ENCODE measurements at places on chromosomes 1 and 21.
A peak's percentile ranks its signal among the peaks of the same experiment; 100 is the strongest.

DNA sequence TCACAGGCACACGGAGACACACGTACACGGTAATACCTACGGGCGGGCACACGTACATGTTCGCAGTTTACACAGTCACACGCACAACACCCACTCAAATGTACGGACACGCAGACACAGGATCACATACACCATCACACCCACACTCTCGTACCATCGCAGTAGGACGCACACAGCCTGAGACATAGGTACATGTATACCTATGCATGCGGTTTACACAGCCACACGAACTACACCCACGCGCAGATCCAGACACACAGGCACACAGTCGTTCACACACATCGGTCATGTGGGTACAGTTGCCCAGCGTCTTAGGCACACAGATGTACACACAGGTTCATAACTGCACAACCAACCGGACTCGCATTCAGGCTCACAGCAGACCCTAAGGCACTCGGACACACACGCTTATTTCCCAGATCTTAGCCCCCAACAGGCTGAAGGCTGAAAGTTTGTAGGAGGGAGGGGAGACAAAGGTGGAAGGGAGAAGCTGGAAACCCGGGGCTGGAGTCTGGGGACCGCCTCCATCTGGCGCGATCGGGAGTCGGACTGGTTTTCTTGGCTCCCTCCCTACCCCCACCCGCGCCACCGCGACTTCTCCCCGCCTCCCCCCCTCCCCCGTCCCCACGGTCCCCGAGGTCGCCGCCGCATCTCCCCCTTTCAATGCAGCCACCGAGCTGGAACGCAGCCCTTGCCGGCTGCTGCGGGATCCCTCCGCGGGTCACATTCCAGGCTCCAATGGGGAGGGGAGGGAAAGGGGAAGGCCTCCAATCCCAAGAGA is 51.9 kb upstream of the SYNC start:
- DNase-seq, result peak; percentile 19

GRCh38 chr21:44656868-44657267 is 864 bp upstream of the KRTAP12-3 start:
- no peak for DNase-seq

DNA sequence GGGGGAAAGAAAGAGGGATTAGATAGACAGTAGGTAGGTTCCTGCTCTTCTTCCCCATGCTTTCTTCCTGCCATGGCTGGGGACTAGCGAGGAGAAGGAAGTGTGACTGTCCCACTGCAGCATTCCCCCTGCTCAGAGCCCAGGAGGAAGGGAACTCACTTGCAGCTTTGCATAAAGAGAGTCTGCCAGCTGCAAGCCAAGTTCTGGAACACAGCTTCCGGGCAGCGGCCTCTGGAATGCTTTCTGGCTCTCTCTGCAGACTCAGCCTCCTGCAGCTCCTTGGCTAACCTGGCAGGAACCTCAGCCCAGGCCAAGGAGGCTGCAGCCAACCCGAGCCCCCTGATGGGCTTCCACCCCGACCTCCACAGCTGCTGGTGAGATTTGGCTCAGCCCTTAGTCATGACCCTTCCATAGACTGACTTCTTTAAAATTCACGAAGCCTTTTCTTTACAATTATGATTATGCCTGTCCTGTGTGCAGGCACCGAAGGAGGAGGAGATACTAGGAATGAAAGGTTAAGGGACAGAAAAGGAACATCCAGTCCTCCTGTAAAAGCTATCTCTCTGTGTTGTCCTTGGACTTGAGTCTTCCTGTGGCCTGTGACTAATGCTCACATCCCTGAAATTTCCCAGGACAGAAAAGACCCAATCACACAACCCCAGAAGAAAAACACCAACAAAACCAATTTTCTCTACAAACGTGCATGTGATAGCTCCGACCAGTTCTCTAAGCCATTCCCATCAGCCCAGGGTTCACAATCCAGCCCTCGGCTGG is 108.2 kb upstream of the OLIG2 start:
- no peak for DNase-seq

DNA sequence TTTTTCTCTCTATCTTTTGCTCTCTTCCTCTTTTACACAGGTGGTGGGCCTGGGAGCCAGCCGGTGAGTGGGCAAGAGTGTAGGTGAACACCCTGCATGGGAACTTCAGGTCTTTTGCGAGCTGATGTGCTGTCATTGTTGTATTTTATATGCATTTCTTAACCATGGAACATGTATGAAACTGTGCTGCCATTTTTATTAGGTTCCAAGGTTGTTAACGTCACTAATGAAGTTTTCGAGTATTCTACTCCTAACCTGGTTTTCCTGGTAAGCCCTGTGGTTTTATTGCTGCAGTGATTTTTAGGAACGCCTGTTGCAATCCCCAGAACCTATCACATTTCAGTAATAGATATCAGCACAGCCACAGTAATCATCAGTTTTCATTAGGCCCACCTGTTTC is 14.8 kb upstream of the NID1 start:
- no peak for DNase-seq

DNA sequence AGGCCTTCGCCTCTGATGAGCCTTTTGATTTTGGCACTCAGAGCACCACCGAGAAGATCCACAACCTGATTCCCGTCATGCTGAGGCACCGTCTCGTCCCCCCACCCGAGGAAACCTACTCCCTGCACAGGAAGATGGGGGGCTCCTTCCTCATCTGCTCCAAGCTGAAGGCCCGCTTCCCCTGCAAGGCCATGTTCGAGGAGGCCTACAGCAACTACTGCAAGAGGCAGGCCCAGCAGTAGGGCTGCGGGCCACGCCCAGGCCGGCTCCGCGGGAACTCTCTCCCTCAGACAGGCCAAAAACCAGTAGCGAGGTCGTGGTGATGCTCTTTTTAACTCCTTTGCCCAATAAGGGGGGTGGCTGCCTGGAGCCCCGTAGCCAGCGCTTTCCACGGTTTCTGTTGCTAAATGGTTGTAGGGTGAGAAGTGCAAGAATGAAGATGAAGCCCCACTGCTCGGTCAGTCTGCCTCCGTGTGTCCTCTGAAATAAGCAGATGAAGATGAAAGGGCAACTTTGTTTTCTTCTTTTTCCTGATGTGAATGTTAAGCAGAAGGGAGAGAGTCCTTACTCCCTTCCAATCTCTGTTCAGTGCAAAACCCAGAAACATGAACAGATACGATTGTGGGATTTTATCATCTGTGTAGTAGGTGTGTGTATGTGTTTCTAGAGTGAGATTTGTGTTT is 46.5 kb downstream of the COQ8A start:
- no peak for DNase-seq

- no peak for DNase-seq
These were observed 78.7 kb downstream of the PBX1 start for GRCh38 chr1:164637461-164638375.

GRCh38 chr1:78005755-78006154 is 1.0 kb downstream of the DNAJB4 start:
- DNase-seq, result no peak

DNA sequence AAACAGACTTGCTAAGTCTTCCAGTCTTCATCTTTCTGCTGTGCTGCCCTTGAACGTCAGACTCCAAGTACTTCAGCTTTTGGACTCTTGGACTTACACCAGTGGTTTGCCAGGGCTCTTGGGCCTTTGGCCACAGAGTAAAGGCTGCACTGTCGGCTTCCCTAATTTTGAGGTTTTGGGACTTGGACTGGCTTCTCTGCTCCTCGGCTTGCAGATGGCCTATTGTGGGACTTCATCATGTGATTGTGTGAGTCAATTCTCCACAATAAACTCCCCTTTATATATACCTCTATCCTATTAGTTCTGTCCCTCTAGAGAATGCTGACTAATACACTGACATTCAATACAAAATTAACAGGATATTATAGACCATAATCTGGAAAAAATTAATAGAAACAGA is 628.1 kb downstream of the PLPP3 start:
- no peak for DNase-seq

- DNase-seq, result no peak
These were observed 266.6 kb downstream of the KAZN start for GRCh38 chr1:14865106-14865505.

DNA sequence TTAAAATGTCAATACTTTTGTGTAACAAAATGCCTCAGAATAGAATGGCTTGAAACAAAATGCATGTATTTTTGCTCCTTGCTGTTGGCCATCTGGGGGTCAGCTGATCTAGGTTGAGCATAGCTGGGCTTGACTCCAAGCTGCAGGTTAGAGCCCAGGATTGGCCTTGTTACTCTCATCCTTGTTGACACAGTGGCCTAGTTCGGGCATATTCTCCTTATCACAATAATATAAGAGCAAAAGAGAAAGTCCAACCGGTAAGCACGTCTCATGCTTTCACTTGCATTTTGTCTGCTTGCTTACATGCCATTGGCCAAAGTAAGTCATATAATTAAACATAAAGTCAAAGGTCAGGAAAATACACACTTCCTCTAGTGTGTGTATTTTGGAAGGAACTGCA is 456.2 kb downstream of the KCNT2 start:
- DNase-seq, result no peak

DNA sequence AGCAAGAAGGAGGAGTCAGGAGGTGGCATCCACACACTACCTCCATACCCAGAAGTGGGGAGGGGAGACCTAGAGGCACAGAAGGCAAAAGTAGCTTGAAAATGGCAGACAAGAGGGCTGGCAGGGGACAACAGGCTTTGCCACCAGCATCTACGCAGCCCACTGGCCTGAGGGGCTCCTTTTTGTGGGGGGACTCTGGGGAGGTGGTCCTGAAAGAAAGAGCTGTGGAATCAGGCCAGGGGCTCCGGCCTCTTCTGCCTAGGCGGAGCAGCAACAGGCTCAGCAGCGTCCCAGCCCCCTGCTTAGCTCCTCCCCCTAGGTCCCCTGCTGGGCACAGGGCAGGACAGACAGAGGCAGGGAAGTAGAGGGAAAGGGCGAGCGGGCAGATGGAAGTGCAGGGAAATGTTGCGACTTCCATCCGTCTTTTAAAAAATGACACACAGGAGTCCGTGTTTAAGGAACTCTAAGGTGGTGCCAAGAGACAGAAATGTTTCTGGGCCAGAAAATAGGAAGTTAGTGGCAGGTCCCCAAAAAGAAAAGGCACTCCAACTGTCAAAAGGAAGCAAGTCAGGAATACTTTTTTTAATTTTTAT is 10.0 kb upstream of the LEFTY2 start:
- DNase-seq, result no peak

DNA sequence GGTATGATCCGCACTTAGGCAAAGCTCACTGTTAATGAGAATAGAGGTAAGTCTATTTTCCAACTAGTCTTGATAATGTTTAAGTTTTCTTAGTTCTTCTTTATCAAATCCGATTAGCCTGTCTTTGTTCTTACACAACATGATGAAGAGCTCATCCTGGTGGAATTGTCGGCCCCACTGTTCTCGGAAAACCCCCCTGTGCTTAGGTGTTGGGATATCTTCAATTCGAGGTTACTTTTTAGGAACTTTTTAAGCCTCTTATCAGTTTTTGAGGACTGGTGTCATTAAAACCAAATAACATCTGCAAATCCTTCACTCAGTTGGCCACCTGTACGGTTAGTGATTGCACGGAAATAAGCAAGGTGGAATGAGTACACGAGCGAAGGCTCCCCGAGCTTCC is 60.7 kb upstream of the KIF26B start:
- no peak for DNase-seq

GRCh38 chr1:90340606-90341005 is 345.7 kb downstream of the ZNF326 start:
- no peak for DNase-seq

DNA sequence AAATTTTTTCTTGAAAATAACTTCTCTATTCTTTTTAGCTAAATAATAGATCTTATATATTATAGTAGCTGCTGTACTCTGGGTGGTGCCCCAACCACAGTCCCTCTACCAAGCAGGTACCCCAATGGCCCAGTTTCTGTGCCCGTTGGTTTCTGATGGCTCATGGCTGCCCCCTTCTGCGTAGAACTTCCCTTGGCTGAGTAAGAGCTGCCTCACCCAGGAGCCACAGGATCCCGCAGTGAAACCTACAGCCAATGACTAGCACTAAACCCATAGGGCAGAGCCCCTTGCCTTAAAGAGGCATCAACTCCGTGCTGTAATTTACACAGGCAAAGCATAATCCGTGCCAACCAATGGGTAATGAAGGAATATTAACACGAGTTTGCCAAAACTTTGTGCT is 247.5 kb downstream of the USH2A start:
- no peak for DNase-seq

- DNase-seq, result no peak
These were observed 5.7 kb downstream of the MAN1A2 start for GRCh38 chr1:117372863-117373412.

DNA sequence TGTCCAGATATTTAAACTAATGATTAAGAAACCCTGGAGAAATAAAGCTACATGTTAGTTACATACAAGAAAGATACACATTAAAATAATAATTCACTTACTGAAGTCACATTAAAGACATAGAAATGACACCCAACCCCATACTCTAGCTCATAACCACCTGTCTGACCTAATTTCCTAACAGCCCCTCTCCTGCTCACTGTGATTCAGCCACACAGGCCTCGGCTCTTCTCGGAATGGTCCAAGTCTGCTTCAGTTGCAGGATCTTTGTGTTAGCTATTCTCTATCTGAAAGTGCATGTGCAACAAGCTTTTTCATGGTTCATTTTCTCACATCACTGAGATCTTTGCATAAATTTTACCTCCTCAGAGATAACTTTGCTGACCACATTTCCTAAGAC is 209.8 kb downstream of the TM2D1 start:
- no peak for DNase-seq

- DNase-seq, result no peak
These were observed 7.2 kb downstream of the SETD4 start for GRCh38 chr21:36052860-36053714.

GRCh38 chr1:28266920-28267322 is 7.6 kb downstream of the SESN2 start:
- no peak for DNase-seq

- DNase-seq, result peak; percentile 72
These were observed 9.2 kb upstream of the LAD1 start for GRCh38 chr1:201408176-201408833.

Measured in activated CD4-positive, alpha-beta T cell treated with anti-CD3 and anti-CD28 coated beads for 24 hours (primary cell).